ENCODE measurements at places on chromosomes 7 and 10.

GRCh38 chr10:67861750-67862432, 22.6 kb upstream of the SIRT1 start:
- DNase-seq, result no peak

DNA sequence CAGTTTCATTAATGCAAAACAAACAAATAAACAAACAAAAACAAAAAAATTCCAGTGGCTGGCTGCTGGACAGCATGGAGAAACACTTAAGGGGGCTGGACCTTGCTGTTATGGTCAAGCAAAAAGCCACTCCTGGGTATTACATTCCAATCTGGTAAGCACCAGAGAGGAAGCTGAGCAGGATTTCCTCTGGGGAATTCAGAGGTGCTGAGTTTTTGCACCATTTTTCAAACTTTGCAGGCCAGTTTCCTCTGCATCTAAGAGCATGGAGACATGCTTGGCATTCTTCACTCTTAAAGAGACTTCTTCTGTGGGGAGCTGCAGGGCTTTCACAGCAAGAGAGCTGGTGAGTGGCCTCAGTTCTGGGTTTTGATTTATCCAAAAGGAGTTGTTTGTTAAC, 84.5 kb downstream of the FZD1 start:
- peak; percentile 4 for DNase-seq

DNA sequence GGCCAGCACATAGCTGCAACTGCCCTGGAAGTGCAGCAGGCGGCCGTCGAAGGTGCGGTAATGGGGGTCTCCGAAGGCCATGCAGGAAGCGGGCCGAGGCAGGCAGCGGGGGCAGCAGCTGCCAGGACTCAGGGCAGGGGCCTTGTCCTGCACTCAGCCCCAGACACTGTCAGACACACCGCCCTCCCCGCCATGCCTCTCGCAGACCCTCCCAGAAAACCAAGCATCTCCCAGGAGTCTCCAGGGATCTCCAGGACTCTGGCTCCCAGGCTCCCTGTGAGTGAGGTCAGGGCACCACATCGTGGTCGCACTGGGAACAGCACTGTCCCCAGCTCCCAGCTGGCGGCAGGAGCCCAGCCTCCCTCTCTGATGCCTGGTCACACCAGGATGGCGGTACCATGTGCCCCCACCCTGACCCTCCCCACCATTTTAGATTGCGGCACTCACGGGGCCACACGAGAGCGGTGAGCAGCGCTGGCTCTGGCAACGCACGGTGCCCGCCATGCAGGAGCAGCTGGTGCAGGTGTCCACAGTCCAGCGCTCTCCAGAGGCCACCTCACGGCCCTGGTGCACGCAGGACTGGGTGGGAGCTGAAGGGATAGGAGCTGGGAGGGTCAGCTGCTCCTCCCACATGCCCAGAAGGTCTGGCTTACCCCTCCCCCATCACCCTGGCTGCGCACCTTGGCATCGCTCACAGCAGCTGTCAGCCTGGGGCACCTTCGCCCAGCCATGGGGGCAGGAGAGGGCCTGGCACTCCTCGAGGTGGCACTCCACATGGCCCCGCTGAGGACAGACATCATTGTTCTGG, 17.5 kb downstream of the ATP6V1F start:
- no peak for DNase-seq

DNA sequence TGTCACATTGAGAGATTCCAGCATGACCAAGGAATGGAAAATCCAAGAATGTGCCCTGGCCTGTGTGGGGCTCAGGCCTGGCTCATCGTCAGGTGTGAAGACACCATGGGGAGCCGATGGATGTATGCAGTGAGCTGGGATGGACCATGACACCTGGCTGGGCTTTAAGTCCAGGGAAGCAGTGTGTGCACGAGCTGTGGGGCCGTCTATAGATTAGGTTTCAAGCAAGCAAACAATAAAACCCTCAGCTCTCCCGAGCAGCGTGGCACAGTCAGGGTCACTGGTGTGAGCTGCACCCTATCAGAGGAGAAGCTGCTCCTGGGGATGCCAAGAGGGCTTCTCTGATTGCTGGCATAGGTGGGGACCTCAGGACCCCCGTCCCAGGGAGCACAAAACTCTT, 50.5 kb upstream of the DLG5 start:
- DNase-seq, result no peak

DNA sequence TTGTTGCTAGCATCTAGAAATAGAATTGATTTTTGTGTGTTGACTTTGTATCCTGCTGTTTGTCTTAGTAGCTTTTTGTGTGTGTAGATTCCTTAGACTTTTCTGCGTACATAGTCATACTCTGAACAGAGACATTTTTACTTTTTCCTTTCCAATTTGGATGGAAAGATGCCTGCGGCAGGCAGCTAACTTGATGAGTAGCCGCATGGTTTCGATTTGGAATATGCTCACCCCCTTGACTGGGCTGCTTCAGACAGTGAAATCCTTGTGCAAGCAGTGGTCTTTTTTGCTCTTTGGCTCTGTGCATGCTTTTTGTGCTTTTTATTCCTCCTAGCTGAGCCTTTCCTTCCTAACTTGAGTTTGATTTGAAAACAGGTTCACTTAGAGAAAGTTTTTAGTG, 71.8 kb downstream of the HHEX start:
- no peak for DNase-seq

GRCh38 chr7:7596176-7596575, 29.5 kb downstream of the MIOS start:
- no peak for DNase-seq

GRCh38 chr7:151850491-151851124, 26.3 kb downstream of the PRKAG2 start:
- DNase-seq, result no peak

- DNase-seq, result no peak
These were observed 447 bp upstream of the GPAM start for GRCh38 chr10:112184052-112184371.

DNA sequence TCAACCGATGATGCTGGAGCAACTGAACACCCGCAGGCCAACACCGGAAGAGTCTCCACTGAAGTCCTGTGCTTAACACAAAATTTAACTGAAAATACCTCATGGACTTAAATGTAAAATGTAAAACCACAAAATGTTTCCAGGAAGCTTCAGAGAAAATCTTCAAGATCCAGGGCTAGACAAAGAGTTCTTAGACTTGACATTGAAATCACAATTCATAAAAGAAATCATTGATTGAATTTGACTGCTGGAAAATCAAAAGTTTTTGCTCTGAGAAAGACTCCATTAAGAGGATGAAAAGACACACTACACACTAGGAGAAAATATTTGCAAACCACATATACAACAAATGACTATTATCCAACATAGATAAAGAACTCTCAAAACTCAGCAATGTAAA, 234.7 kb upstream of the PPP2R2D start:
- DNase-seq, result no peak

DNA sequence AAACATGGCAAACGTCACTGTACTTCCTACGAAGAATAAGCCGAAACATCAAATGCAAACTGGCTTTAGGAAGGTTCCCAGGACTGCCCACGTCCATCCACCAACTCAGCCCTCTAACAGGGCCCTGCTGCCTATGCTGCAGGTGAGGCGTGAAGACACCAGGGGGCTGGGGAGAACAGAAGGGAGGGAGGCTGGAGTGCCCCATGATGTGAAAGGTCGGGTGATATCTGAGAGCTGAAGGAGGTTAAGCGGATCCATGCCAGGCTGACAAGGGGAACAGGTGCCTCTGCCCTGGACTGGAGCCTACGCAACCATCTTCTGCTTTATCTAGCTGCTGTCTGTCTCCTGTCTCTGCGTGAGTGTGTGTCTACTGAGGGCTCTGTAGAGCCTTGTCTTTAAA, 40.2 kb upstream of the ATP6V0A4 start:
- DNase-seq, result no peak

GRCh38 chr7:128791121-128791971, at the start of gene CCDC136:
Gene CCDC136 (plus strand): TSS chr7:128791968. CDS start chr7:128792412, 444 bp downstream.
- peak; percentile 89 for DNase-seq

DNA sequence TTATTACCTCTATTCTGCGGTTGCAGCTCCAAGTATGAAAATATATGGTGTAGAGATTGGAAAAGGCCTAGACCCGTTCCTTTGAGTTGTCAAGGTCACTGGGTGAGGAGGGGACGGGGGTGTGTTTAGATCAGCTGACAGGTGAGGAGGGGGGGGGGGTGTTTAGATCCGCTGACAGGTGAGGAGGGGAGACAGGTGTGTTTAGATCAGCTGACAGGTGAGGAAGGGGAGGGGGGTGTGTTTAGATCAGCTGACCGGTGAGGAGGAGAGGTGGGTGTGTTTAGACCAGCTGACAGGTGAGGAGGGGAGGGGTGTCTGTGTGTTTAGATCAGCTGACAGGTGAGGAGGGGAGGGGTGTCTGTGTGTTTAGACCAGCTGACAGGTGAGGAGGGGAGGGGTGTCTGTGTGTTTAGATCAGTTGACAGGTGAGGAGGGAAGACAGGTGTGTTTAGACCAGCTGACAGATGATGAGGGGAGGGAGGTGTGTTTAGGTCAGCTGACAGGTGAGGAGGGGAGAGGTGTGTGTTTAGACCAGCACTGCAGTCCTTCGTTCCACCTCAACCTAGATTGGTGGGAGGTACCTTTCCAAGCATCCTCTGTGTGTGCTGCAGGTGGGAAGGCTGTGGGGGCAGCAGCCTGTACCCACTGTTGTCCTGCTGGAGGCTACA, 655.0 kb upstream of the ADARB2 start:
- no peak for DNase-seq

- no peak for DNase-seq
These were observed 34.2 kb downstream of the FIGNL1 start for GRCh38 chr7:50415844-50416364.

DNA sequence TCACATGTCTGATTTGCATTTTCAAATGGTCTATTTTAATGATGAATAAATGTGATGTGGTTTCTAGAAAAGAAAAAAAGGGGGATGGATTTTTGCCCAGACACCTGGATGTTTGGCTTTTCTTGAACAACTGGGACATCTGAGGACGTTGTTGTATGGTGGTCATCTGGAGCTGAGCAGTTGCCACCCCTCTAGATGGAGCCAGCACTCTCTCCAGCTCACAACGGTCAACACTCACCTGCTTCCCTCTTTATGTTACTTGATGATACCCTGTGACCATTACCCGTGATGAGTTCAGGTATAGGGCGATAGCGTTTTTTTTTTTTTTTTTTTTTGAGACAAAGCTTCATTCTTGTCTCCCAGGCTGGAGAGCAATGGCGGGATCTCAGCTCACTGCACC, 30.1 kb upstream of the PAXIP1 start:
- no peak for DNase-seq

- no peak for DNase-seq
These were observed 205.6 kb upstream of the PRSS58 start for GRCh38 chr7:142463401-142463850.

Data from foreskin fibroblast (primary cell).